Activated effector memory CD4-positive, alpha-beta T cell treated with Interleukin-2 at 50 U/mL for 16 hours (primary cell): ENCODE measurements at places on chromosomes 2 and 18.

- DNase-seq, result no peak
These were observed 566.8 kb upstream of the NRP2 start for GRCh38 chr2:205115511-205115910.

- no peak for DNase-seq
These were observed 87.5 kb downstream of the KLF7 start for GRCh38 chr2:207078186-207078798.

- DNase-seq, result no peak
These were observed 262.8 kb upstream of the UBE2E3 start for GRCh38 chr2:180717588-180717987.

- no peak for DNase-seq
These were observed 17.7 kb downstream of the MYCN start for GRCh38 chr2:15957881-15958713.

GRCh38 chr2:27264253-27264752 lies 1.5 kb upstream of the SLC30A3 start:
- DNase-seq, result no peak

- peak; percentile 29 for DNase-seq
These were observed 2.4 kb upstream of the HOXD8 start for GRCh38 chr2:176126929-176127773.

GRCh38 chr2:217065695-217066405 lies 206.0 kb upstream of the TNP1 start:
- DNase-seq, result no peak

- no peak for DNase-seq
These were observed 272.8 kb downstream of the CYRIA start for GRCh38 chr2:16392647-16393499.

- no peak for DNase-seq
These were observed 248.6 kb downstream of the CYP26B1 start for GRCh38 chr2:71898851-71899681.

DNA sequence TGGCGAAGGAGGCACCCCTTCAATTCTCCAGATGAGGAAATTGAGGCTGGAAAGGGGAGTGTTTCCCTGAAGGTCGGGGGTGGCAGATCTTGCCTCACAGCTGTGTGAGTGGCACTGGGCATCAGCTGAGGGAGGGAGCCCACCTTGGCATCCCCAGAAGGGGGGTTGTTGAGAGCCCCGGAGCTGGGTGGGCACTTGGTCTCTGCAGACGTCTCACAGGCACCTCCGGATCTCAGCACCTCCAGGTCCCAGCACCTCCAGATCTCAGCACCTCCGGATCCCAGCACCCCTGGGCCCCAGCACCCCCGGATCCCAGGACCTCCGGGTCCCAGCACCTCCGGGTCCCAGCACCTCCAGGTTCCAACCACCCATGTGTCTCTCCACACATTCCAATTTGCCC lies 137.9 kb downstream of the NFATC1 start:
- no peak for DNase-seq

- no peak for DNase-seq
These were observed 52.0 kb downstream of the XDH start for GRCh38 chr2:31362581-31362980.

DNA sequence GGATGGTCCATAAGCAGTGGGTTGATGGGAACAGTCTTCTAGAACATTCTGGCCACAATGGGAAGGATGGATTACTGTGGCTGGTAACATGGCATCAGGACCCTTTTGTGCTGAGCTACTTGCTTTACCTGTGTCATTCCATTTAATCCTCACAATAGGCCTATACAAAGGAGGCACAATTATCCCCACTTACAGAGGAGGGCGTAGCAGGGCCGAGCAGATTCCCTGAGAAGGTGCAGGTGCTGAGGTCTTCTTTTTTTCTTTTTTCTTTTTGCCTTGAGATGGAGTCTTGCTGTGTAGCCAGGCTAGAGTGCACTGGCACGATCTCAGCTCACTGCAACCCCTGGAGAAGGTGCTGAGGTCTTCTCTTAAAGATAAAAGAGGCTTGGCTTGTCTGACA lies 6.7 kb upstream of the LRRC30 start:
- DNase-seq, result no peak

- DNase-seq, result no peak
These were observed 10.4 kb upstream of the DAW1 start for GRCh38 chr2:227861011-227861410.

GRCh38 chr2:159489476-159489875 lies 126.9 kb downstream of the BAZ2B start:
- DNase-seq, result no peak

GRCh38 chr2:37838541-37839167 lies 86.4 kb upstream of the RMDN2 start:
- no peak for DNase-seq

- DNase-seq, result no peak
These were observed 69.3 kb downstream of the NOL10 start for GRCh38 chr2:10620481-10620880.

DNA sequence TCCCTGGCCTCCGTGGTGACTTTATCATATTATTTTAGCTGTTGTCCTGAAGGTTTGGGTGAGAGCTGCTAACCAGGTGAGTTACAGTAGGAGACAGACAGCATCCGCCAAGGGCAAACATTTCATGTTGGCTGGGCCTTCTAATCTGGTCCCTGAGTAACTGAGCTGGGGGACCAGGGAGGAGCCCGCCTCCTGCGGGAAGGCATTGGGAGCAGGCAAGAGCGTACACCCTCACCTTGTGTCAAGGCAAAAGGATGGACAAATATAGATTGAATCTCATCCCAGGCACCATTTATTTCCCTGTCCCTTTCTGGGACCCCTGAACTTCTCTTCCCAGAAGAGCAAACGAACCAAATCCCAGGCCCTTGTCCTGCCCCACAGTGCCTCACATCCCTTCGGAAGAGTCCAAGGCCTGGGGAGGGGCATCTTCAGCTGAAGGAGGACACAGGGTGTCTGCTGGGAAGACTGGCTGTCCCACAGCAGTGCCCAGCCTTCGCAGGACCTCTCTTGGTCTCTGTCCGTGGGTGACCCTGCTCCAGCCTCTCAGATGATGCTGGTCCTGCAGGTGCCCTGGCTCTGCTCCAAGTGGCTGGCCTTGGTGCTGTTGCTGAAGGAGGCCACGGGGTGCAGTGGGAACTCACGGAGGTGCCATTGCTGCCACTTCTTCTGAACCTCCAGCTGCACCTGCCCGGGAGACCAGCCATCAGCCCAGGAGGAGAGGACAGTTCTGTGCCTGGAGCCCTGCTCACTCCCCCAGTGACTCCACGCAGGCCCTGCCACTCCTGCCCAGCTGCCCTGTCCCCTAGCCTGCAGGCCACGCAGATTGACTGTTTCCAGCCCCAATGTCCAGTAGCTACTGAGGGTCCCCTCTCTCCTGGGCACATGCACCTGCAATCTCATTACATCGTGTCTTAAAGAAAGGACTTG lies 8.2 kb downstream of the TMEM37 start:
- no peak for DNase-seq

- DNase-seq, result no peak
These were observed 31.6 kb upstream of the GMPPA start for GRCh38 chr2:219466816-219467735.

DNA sequence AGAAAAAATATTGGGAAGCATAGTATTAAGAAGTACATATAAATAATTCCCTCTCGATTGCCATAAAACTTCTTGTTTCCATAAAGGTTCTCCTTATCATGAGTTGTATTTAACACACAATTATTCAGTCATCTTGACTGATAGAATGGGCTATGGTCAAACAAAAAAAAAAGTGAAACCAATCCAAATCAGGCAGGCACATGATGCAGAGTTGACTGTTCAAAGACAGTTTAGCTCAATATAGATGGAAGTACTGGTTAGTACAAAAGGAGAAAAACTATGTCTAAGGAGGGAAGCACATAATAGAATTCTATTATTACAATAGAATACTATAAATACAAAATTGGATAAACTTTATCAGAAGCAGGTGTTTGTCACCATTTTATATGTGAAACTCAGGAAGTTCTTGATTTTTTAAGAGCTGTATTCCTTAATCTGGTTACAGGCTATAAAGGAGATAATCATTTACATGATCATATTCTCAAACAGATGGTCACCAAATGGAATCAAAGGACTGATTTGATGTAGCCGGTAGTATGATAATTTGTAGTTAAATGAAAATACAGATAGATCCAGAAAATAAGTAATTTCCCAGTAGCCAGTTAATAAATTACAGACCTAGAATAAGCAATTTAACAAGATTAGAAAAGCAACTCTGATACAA lies 18.2 kb upstream of the CALCRL start:
- DNase-seq, result no peak

DNA sequence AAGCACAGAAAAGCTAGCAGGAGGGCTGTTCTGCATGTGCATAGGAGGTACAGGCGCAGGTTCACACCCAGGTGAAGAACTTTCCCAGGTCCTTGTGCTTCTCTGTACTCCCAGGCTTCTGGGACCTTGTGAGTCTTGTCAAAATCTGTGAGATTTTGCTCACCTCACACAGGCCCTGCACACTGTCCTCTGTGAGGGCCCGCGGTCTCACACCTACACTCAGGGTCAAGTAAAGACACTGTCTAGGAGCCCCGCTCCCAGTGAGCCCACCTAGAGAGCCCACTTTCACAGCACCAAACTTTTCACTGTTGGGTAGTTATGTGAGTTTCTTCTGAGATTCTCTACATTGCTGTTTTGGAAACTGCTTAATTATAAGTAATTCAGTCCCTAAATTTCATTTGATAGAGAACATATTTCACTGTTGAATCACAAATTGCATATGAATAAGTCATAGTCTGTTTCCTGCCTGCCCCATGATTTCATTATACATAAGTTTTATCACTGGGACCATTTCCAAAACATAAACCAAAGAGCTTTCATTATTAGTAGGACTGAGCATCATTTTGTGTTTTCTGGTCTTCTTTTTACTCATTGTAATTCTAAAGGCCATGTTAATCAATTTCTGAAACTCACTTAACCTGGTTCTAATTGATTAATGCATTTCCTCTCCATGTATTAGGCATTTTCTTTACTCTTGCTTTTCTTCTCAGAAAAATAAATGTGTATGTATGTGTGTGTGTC lies 234.2 kb upstream of the SPOPL start:
- no peak for DNase-seq

DNA sequence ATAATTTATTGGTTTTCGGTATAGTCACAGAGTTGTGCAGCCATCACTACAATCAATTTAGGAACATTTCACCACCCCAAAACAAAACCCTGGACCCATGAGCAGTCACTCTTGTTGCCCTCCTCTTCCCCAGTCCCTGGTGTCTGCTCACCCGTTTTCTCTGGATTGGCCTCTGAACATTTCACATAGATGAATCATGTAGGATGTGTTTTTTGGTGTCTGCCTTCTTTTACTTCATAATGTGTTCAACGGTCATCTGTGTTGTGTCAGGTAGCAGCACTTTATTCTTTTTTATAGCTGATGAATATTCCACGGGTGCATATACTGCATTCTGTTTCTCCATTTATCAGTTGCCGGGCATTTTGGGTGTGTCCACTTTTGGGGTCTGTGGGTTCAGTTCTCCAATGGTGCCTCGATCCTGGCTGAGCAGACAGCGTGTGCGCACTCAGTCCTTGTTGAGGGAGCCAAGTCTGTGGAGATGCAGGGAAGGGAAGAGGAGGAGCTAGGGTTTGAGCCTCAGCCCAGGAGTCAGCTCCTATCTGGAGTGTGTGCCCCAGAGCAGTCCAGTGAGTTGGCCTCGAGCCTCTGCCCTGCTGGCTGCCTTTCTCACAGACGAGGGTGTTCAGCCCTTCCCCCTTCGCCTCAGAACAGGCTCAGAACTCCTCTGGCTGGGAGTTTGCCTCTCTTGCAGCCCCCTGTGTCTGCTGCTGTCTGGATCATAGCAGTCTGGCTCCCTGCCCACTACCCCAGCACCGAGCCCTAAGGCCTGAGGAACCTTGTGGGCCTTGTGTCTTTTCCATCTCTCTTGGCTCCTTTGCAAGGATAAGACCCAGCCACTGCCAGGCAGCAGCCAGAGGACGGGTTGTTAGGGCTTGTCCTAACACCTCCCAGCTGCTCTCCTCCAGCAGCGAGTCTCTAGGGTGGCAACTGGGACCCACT lies 18.0 kb downstream of the C2orf74 start:
- DNase-seq, result no peak

DNA sequence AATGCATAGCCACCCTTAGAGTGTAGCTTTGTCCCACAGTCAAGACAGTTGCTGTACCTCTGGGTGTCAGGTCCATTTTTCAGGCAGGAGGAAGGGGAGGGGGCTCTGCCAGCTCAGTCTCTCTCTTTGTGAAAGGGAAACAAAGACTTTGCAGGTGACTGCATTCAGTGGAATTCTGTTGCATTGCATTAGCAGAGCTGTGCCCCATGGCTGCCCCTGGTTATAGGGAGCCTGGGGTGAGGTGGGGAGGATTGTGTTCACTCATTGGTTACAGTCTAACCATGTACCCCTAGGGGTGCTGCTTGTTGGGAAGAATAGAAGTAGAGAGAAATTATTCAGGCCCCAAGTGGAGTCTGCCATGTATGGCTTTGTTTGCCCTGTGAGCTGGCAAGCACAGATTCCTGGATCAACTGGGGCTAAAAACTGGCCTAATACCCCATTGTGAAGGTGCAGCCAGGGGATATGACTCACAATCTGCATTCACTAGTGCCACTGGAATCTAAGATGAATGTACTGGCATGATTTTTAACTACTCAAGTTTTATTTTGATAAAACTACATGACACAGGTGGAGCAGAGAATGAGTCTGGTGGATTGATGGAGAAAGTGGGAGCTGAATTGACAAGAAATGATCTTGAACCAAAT lies 118.4 kb downstream of the SH3BP4 start:
- no peak for DNase-seq

GRCh38 chr2:239763433-239764097 lies 261.6 kb downstream of the NDUFA10 start:
- no peak for DNase-seq

DNA sequence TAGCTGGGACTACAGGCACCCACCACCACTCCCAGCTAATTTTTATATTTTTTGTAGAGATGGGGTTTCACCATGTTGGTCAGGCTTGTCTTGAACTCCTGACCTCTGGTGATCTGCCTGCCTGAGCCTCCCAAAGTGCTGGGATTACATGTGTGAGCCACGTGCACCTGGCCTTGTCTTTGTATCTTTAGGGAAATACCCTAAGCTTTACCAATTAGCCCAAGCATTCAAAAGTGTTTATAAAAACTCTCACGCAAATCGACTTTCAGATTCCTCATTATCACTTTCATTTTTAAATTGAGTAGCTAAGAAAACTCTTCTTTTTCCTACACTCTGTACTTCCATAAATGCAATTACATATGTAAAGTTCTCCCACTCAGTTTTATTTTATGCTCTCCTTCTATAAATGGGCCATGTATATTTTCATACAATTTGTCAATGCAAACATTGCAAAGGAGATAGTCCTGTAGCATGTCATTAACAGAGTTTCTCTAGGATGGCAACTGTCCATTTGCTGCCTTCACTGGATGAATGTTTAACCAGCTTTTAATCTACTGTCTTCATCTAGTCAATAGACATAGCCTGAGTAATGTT lies 326.2 kb upstream of the LRATD1 start:
- no peak for DNase-seq

GRCh38 chr18:76323891-76324290 lies 171.2 kb downstream of the ZNF516 start:
- DNase-seq, result no peak

GRCh38 chr2:212922701-212923100 lies 228.7 kb downstream of the IKZF2 start:
- no peak for DNase-seq

GRCh38 chr2:200258881-200259576 lies 47.5 kb upstream of the SPATS2L start:
- no peak for DNase-seq

- DNase-seq, result no peak
These were observed 287.0 kb downstream of the SP3 start for GRCh38 chr2:173678186-173678585.
